NCI-H446 (cell line): ENCODE measurements at places on chromosomes 13 and 19.
A peak's percentile ranks its signal among the peaks of the same experiment; 100 is the strongest.

DNA sequence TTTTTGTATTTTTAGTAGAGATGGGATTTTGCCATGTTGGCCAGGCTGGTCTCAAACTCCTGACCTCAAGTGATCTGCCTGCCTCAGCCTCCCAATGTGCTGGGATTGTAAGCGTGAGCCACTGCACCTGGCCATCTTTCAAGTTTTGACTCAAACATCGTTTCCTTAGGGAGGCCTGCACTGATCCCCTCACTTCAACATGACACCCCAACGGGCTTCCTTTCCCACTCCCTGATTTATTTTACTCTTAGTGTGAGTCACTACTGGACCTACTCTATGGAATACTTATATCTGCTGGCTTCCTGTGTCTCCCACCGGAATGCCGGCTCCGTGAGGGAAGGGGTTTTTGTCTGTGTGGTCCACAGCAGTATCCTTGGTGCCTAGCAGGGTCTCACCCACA, 4.5 kb upstream of the ADAMTS10 start:
- no peak for DNase-seq

DNA sequence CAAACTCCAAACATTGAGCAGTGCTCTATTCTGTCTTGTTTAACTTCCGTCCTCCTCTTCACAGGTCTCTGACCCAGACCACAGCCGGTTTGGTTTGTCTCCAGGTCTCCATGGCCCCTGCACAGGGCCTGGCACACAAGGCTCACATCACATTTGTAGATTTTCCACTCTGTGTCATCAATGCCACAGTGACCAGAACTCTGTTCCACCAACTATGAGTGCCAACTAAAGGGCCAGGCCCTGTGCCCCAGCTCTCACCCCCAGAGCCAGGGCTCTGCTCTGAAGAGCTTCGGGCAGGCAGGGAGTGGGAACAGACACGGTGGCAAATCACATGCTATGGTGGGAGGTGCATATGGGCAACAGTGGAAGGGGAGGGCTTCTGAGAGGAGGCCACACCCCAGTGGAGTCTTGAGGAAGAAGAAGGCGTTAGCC, 16.0 kb downstream of the SMG9 start:
- no peak for DNase-seq

DNA sequence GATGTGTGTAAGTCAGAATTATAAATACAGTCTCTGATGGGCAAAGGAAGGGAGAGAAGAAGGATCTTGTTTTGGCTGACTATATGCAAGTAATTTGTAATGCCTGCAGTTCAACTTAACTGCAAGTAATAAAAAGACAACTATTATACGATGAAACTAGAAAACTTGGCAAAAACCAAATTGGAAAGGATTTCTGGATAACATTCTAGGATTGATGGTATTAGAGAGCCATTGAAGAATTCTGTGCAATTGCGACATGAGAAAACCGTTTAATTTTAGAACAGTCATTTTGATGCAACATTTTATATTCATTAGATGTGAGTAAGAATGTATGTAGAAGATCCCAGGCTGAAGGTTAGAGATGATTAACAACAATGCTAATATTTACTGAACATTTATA, 1334.1 kb downstream of the EFNB2 start:
- no peak for DNase-seq

- DNase-seq, result no peak
Observed at GRCh38 chr13:74218291-74218690, 84.1 kb upstream of the KLF12 start.

- DNase-seq, result no peak
Observed at GRCh38 chr19:7119582-7119981, 50.1 kb downstream of the ZNF557 start.

- no peak for DNase-seq
Observed at GRCh38 chr13:32947411-32948276, 68.6 kb upstream of the KL start.

DNA sequence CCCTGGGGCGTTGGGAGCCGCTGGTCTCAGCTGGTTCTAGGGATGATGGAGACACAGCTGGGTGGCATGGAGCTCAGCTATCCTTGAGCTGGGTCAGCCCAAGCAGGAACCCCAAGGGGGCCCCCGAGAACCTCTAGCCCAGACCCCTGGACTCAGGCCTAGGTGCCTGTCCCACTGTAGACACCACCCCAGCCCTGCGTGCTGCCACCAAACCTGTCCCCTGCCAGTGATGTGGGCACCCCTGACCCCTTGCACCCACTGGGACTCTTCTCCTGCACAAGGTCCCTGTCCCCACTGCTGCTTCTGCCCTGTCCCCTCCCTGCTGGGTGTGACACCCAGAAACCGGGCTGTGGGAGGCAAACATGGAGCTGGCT, 26.8 kb downstream of the CEBPA start:
- no peak for DNase-seq

DNA sequence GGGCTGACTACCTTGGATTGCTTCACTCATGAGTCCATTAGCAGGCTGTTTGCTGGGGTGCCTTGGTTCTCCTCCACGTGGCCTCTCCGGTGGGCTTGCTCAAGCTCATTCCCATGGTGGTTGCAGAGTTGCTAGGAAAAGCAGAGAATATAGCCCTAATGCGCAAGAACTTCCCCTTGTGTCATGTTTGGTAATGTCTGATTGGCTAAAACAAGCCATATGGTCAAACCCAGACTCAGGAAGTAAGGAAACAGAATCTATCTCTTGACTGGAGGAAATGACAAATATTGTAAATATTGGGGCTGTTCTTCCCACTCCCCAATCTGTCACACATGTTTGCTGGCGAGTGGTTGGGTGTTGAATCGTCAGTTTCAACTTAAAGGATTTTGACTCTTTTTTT, 12.1 kb downstream of the NFILZ start:
- no peak for DNase-seq

- no peak for DNase-seq
Observed at GRCh38 chr19:33293255-33294057, 8.9 kb downstream of the CEBPA start.

DNA sequence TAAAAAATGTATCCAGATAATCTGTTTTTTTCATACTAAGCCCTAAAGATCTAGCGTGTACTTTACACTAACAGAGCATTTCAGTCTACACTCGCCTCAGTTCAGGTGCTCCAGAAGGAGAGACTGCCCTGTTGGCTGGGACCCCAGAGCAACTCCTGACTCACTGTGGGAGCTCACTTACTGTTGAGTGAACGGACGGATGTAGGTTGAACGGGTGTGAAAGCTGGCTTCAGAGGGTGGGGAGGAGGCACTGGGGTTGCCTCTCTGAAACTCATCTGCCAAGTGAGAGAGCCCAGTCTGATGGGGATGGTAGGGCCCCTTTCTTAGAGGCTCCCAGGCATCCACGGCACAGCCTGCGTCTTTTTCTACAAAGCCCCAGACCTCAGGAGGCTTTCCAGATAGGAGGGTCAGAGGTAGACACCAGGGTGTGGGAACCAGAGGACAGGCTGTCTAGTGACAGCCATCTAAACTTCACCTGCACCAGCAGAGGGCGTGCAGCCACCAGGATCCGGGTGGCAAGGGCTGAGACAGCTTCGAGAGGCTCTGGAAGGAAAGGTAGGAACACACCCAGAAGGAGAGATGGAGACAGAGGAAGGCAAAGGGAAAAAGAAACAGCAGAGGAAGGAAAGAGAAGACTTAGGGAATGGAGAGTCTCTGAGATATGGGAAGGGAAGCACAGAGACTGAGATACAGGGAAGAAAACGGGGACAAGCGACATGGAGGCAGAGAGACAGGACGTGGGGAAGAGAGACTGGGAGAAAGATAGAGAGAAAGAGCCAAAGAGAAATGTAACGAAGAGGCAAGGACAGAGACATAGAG, 3.7 kb downstream of the KASH5 start:
- peak; percentile 87 for DNase-seq

DNA sequence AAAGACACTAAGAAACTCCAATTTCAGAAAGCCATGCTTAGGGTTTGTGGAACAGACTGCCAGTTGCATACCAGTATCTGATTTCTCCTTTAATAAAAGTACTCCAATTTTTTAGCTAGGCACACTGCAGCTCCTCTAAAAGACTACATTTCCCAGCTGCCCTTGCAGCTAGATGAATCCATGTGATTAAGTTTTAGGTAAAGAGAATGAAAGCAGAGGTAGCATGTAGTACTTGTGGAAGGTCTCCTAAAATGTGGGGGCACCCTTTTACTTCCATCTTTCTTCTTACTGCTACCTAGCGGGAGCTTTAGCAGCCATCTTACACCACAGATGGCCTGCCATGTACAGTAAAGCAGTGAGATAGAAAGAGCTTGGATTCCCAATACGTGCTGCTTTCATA, 33.0 kb upstream of the TSC22D1 start:
- no peak for DNase-seq

- no peak for DNase-seq
Observed at GRCh38 chr19:19278315-19278714, 5.2 kb upstream of the TM6SF2 start.

- DNase-seq, result no peak
Observed at GRCh38 chr13:105340061-105340606, 1195.3 kb downstream of the EFNB2 start.

DNA sequence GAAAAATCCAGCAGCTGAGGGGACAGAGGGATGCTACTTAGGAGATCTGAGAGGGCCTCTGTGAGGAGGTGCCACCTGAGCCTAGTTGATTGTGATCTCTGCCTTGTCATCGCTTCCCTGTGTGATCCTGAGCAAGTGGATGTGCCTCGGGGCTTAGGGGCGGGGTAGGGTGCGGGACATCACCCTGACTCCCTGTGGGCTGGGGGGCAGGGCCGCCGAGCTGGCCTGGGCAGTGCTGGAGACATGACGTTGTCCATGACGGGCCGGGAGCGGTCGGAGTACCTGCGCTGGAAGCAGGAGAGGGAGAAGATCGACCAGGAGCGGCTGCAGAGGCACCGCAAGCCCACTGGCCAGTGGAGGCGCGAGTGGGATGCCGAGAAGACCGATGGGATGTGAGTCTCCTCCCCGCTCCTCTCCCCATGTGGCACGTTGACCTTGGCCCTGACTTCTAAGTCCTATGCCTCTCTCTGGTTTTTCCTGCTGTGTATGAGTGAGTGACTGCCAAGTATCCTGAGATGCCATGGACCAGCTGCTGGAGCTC, 8.2 kb upstream of the INAFM1 start:
- DNase-seq, result no peak

GRCh38 chr19:20423381-20424197, 142.0 kb downstream of the ZNF737 start:
- no peak for DNase-seq

DNA sequence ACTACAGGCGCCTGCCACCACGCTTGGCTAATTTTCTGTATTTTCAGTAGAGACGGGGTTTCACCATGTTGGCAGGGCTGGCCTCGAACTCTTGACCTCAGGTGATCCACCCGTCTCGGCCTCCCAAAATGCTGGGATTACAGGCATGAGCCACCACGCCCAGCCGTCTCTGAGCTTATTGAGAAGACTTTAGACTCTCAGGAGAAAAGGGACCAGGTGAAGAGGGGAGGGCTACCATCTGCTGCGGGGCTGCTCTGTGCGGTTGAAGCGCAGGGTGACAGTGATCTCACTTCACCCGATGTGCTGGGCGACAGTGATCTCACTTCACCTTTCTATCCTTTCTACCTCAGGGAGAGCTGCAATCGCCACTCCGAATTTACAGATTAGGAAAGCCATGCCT, 25.3 kb downstream of the PDCD5 start:
- no peak for DNase-seq

GRCh38 chr19:49889687-49890348, 6.9 kb downstream of the IL4I1 start:
- DNase-seq, result no peak

- DNase-seq, result no peak
Observed at GRCh38 chr19:17281391-17282304, at the start of gene ANKLE1. ANKLE1 (plus strand) TSS chr19:17281901; CDS start chr19:17281921, 20 bp downstream.

DNA sequence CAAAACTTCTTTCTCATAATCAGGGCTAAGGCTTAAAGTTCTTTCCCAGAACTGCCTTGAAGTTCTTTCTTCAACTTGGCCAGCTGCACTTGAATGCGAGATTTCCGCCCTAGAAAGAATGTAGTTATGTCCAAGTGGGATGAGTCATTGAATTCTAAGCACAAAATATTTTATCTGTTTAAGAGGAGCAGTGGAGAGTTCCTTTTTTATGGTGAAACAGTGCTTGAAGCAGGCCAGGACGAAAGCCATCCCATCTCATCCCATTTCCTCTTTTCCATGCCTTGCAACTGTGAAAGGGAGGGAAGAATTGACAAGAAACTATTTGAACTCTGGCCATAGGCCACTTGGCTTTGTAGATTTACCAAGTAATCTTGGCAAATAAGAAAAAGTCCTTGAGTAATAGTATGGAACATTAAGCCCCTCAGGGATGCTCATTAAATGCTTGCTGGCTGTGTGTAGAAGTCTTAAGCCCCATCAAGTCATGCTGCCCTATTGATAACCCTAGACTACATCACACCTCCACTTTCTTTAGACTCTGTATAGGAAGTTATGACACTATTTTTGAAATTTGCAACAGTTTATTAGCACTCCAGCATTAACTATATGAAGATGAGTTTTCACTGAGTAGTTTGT, 174.5 kb downstream of the KCTD12 start:
- DNase-seq, result peak; percentile 4
